Activated CD4-positive, alpha-beta T cell treated with anti-CD3 and anti-CD28 coated beads, Interleukin-2, amount 50 U/mL, for 48 hours (primary cell): ENCODE measurements at places on chromosomes 13 and 19.

- DNase-seq, result no peak
Observed at GRCh38 chr13:31462766-31463165, 263.0 kb downstream of the B3GLCT start.

GRCh38 chr19:18612772-18613588, at the start of gene TMEM59L:
TMEM59L (plus strand) TSS chr19:18612870; CDS start chr19:18612959, 89 bp downstream.
- DNase-seq, result peak; percentile 47

DNA sequence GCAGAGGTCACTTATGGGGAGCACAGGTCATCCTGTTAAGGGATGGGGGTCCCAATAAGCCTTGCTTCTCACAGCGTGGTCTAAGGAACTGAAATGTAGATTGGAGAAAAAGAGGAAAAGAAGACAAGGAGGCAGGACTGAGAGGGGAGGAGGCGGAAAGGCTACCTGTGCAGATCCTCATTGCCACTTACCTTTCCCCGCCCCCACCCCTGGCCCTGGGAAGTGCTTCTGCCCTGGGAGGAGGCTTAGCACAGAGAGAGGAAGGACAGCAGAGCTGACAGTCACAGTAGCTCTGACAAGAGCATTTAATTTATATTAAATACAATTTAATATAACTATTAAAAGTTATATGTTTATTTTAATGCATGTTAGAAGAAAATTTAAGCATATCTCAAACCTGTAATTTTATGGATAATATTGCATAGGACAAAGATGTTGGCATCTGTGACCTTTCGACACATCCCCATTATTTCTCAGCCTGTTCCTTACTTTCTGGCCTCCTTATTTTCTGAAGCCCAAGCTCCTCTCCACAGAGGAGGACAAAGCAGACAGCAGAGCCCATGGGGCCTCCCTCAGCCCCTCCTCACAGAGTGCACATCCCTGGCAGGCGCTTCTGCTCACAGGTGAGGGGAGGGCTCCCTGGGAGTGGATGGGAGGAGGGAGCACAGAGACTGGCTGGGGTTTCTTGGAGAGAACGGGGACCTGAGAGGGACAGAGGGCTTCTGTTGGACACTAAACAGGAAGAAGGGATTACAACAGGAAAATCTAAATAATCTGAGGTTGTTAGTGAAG, 23.4 kb downstream of the CEACAM21 start:
- no peak for DNase-seq

GRCh38 chr19:5665781-5666513, 14.4 kb downstream of the MICOS13 start:
- no peak for DNase-seq

- no peak for DNase-seq
Observed at GRCh38 chr13:48192411-48192935, 40.5 kb upstream of the ITM2B start.

- no peak for DNase-seq
Observed at GRCh38 chr19:19514215-19514657, 1.1 kb downstream of the TSSK6 start.

GRCh38 chr13:53822136-53822535, 793.5 kb downstream of the OLFM4 start:
- no peak for DNase-seq

DNA sequence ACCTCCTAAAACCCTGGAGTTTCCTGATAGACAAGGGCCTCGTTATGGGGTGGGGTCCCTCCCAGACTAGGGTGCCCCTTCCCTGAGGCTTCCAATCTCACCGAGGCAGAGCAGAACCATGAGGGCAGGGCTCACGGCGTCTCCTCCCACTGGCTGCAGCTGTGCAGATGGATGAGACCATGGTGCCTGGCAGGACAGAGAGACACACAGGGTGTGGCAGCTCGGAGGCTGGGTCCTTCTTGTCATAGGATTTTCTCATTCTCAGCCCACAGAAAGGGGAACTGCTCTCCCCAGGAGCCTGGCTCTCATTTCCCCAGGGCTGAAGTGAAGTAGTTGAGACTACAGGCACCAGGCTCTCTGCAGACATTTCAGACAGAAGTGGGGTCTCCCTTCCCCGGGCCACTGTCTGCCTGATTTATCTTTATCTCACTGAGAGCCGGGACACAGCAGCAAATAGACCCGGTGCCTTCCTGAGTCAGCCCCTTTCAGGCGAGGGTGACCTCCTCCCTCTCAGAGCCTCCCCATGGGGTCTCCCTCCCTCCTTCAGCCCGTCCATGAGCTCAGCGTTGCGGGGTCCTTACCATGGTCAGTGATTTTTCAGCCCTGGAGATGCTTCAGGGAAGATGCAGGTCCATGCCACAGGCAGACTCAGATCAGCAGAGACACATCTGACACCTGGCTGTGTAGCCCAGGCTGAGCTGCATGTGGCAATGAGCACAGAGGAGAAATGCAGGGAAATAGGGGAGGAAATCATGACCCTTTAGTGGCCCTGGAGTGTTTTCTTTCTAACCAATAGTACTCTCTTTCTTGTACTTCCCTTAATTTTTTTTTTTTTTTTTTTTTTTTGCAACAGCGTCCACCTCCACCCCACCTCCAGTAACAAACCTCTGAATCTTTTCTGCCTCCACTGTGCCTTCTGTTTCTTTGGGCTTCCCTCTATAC, at the start of gene LILRA5:
TSS of gene LILRA5 (minus strand) at position 731 of the 942 bp plus-strand sequence. CDS start at position 584, 147 bp downstream.
- no peak for DNase-seq

GRCh38 chr13:33968520-33969507, 150.9 kb downstream of the RFC3 start:
- DNase-seq, result no peak

- peak; percentile 54 for DNase-seq
Observed at GRCh38 chr13:24161010-24161775, 673 bp downstream of the SPATA13 start.

GRCh38 chr13:99863789-99864626, 107.6 kb downstream of the ZIC5 start:
- no peak for DNase-seq

DNA sequence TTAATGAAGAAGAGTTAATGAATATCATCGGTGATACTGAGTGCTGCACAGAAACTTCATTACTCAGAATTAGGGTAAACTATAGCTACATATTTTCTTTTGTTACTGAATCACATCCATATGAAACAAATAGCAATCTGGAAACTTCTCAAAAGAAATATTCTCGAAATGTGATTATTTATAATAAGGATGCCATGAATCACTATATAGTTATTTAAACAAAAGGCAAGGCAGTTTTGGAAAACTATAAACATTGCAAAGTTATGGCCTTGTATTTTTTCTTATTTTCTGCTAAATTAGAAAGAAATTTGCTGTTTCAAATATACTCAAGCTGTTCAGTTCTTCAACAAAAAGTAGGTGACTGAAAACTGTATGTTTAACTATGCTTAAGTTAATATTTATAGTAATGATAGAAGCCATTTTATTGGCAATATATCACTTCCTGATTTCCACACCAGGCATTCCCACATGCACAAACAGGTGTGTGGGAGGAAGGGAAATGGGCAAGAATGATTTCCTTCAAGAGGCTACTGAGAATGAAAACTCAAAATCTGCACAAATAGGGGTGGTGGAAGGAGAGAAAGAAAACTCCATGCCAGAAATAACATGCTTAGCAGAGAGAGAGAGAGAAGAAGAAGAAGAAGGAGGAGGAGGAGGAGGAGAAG, 74.5 kb upstream of the FRY start:
- no peak for DNase-seq

DNA sequence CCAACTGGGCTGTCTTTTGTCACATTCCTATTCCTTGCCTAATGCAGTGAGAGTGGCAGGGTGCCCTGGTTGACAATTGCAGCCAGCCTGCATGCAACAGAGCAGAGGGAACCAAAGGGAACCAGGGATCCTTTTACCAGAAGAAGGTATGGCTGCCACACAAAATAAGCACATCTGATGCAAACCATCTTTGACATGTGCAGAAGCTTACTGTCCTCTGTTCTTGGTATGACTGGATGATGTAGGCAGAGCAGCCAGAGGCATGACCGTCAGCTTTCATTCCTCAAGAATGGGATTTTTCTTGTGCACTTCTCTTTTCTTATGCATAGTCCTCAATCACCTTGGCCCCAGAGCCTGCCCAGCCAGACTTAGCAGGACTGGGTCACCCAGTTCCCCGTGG, 116.1 kb downstream of the UQCRFS1 start:
- no peak for DNase-seq

GRCh38 chr13:40994581-40995230, 24.4 kb downstream of the ELF1 start:
- no peak for DNase-seq

- no peak for DNase-seq
Observed at GRCh38 chr13:66559093-66559492, 671.0 kb downstream of the PCDH9 start.

DNA sequence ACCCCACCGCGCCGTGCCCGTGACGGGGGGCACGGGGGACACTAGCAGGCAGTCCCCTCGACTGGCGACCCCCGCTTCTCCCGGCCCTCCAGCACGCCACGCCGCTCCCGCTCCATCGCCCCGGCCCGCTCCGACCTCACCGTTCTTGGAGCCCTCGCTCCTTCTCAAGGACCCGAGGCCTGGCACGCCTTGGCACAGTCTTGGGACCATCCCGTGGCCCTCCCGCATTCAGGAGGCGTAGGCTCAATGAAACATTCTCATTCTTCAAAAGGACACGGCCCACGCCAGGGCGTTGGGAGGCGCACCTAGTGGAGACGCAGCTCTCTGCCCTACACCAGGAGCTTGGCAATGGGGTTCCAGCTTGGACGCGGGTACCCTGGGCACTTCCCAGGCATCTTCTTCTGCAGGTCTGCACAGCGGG, 473 bp upstream of the CERS1 start:
- no peak for DNase-seq

DNA sequence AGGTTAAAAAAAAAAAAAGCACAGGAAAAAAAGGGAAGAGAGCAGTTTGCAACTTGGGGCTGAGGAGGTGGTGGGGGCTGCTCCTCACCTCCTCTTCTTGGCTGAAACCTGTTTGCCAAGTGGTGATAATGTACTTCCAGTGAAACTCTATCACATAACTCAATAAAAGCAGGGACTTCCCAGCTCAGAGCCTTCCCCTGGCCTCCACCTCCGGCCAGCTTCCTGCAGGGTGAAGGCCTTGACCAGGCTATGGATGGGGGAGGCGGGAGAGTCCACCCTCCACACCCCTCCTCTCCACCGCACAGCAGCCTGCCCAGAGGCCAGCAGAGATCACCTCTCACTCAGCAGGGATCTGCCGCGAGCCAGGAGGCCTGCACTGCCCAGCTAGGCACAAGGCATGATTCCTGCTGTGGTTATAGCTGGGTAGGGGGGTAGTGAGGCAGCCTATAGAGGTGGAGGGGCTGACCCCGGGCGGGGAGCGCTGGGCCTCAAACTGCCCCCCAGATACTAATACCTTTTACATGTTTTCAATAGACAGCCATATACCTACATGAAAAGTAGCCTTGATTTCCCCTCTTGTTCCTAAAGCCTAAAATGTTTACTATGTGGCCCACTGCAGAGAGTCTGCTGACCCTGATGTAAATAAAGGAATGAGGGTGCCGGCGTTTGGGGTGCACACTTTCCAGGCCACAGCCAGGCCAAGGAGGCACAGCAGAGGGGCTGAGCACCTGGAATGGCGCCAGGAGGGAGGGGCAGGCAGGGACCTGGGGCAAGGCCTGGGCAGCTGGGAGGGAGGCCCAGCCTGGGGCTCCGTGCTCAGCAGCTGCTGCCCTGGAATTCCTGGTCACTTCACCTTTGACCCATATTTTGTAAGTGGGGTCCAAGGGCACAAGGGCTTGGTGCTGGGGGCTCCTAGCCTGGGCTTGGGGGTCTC, 10.3 kb downstream of the ZNF787 start:
- DNase-seq, result no peak

DNA sequence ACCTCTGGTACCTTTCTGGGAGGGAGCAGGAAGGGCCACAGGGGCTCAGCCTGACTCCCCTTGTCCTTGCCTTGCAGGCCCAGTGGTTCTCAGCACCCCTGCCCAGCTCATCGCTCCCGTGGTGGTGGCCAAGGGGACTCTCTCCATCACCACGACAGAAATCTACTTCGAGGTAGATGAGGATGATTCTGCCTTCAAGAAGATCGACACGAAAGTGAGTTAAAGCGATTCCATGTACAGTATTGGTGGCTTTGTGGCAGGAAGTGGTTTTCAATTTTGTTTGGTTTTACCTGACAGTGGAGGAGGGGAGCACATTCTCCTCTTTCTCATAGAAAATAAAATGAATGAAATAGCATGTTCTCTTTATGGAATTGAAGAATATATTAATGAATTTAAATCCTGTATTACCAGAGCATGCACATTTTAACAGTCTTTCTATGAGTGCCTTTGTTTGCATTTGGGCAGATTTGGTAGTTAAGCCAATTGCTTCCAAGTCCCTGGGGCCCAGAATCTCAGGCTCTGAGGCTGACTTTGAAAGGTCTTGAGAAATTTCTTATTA, 4.1 kb downstream of the MAB21L1 start:
- DNase-seq, result no peak

DNA sequence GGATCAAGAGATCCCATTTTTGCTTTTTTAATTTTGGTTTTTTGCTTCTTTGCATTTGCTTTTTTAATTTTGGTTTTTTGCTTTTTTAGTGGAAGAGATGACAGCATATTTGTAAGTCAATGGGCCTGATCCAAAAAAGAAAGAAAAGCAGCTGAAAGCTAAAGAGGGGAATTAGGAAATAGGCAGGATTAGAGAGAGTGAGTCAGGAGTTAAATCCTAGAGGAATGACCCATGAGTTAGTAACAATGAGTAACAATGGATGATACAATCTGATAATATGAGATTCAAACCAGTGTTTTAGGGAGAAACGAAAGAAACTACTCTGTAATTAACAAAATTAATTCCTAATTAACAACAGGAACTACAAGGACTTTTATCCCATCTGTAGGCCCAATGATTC, 111.2 kb upstream of the SGCG start:
- DNase-seq, result no peak

- no peak for DNase-seq
Observed at GRCh38 chr19:47408156-47408938, 11.0 kb downstream of the MEIS3 start.

- no peak for DNase-seq
Observed at GRCh38 chr13:67147342-67148133, 82.6 kb downstream of the PCDH9 start.

DNA sequence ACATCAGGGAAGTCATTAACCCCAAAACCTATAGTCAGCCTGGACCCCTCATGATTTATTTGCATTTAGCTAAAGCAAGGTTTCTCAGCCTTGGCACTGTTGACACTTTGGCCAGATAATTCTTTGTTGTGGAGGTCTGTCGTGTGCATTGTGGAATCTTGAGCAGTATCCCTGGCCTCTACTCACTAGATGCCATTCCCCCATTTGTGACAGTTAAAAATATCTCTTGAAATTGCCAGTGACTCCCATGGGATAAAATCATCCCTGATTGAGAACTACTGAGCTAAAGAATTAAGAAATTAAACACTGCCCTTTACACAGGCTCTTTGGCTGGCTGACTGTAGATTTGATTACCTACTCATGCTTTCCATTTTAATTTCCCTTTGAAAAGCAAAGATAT, 102.7 kb downstream of the LMO7 start:
- no peak for DNase-seq

DNA sequence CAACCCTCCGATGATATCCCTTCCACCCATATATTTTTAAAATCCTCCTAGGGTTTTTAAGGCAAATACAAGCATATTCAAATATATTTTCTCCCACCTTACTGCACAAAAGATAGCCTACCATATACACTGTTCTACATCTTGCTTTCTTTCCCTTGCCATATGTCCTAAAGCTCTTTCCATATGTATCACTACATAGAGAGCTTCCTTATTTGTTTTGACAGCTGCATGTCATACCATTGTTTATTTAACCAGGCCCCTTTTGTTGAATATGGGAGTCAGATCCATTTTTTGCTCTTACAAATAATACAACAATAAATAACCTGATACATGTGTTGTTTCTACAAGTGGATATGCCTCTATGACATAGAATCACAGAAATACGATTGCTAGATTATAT, 32.8 kb upstream of the WDFY2 start:
- no peak for DNase-seq

GRCh38 chr19:45395821-45396617, 8.8 kb downstream of the PPP1R13L start:
- no peak for DNase-seq

GRCh38 chr13:33188093-33188882, 97.3 kb downstream of the STARD13 start:
- no peak for DNase-seq
